ENCODE measurements at places on chromosomes 4 and X.

- no peak for DNase-seq
These were observed 79.4 kb downstream of the RLIM start for GRCh38 chrX:74535086-74535407.

DNA sequence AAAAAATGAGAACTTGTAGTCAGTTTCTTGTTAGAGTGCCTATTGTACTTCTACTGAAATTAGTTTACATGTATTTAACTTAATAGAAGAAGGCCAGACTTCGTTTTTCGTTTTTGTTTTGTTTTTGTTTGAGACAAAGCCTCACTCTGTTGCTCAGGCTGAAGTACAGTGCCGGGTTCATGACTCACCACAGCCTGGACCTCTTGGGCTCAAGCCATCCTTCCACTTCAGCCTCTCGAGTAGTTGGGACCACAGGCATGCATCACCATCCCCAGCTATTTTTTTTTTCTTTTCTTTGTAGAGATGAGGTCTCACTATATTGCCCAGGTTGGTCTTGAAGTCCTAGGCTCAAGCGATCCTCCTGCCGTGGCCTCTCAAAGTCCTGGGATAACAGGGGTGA is 793.9 kb downstream of the ADGRL3 start:
- no peak for DNase-seq

GRCh38 chrX:115911967-115912366 is 258.6 kb upstream of the AGTR2 start:
- no peak for DNase-seq

DNA sequence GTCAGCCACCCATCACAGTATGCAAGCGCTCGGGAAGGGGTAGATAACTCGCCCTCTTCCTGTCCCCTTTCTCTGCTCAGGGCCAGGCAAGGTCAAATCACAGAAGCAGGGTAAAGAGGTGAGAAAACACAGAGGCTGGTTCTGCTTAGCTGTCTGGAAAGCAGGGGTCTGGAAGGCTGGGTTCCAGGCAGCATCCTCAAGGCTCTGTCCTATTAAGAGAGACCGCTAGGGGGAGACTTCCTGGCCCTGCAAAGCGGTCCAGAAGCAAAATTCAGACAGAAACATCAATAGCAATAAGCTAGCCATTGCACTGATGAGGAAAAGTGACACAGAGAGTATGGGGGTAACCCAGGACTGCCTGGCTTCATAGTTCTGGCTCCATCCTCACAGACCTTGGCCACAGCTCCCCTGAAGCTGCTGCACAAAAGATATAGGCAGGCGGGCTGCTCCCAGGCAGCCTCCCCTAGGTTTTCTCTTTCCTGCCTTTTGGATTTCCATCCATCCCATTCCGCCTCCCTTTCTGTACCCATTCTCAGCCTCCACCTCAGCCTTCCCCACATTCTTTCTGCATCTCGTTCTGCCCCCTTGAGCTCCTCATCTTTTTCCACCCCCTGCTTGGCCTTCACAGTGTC is 308.5 kb downstream of the EVC2 start:
- no peak for DNase-seq

DNA sequence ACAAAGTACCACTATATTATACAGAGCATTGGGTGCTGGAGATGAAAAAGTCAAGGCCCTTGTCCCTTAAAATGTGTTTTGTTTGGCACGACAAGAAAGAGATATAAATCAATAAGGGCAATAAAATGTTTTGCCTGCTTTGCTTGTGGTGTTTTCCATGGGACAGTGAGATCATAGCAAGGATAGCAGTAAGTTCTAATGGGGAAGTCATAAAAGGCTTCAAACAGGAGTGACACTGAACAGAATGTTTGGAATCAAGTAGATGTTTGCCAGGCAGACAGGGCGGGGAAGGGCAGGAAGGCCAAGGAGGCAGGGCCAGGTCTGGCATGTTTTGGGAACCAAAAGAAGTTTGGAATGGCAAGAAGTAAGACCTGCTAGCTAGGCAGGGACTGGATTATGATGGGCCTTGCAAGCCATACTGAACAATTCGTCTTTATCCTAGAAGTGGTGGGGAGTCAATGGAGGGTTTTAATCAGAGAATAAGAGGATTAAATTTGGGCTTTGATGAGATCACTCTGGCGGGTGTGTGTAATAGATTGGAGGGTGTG is 16.4 kb downstream of the FGF2 start:
- DNase-seq: no peak

GRCh38 chr4:83283181-83283580 is 1.4 kb downstream of the COQ2 start:
- no peak for DNase-seq

DNA sequence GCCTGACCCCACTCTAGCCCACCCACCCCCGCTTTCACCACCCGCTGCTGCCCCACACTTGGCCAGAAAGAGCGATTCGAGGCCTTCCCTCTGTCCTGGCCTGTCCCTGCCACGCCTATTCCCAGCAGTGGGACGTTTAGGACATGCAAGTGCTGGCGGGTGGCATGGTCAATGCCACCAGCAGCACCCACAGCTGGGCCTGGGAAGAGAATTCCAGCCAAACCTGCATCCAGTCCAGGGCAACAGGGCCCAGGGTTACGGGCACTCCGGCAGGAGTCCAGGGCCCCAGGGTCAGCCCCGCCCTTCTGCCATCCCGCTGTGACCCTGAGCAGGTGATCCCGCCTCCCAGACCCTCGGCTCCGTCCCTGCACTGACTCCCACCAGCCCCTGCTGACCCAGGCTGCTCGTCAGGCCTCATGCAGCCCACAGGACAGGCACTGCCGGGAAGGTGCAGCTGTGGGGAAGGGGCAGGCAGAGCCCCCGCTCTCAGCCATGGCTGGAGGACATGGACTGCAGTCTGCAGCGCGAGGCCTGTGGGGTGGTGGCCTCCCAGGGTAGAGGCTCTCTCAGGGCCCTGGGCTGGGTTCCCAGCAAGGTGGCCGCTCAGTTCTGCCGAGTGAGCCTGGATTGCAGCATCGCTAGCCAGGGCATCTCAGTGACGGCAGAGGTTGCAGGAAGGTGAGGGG is 6.8 kb upstream of the HTRA3 start:
- DNase-seq: no peak

- DNase-seq: no peak
These were observed 325.9 kb upstream of the PABPC5 start for GRCh38 chrX:91108761-91109160.

GRCh38 chr4:101328063-101328602 is 19.2 kb downstream of the PPP3CA start:
- no peak for DNase-seq

DNA sequence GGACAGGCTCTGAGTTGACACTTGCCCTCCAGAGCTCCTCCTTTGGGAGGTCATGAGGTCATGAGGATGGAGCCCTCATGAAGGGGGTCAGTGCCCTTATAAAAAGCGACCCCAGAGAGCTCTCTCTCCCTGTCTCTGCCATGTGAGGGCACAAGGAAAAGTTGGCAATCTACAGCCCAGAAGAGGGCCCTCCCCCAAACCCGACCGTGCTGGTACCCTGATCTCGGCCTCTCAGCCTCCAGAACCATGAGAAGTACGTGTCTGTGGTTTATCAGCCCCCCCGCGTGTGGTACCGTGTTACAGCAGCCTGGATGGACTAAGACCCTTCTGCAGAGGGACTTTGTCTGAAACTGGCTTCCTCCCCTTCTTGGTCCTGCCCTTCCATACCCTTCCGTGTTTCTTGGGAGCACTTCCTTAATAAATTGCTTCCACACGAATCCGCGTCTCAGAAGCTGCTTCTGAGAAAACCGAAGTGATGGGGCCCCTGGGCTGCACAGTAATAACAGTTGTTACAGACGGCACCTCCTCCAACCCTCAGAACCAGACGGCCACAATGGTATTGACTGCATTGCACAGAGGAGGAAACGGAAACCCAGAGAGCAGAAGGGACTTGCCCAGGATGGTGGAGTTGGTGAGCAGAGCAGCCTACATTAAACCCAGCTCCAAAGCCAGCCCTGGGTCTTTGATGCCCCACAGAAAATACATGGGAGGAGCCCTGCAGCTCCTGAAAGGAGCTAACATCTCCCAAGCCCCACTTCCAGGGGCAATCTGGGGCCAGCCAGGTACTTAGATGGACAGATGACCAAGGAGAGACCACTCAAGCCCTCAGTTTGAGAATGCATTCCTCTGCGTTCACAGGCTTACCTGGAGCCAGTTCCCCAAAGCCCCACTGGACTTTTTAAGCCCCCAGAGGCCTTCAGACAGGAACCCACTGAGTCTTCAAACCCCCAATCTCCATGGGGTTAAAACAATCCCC is 242.7 kb downstream of the BCOR start:
- DNase-seq: peak; percentile 77

- no peak for DNase-seq
These were observed 25.3 kb downstream of the GPC4 start for GRCh38 chrX:133389975-133390374.

GRCh38 chr4:183100827-183101226 is 1.8 kb downstream of the WWC2 start:
- DNase-seq: no peak

DNA sequence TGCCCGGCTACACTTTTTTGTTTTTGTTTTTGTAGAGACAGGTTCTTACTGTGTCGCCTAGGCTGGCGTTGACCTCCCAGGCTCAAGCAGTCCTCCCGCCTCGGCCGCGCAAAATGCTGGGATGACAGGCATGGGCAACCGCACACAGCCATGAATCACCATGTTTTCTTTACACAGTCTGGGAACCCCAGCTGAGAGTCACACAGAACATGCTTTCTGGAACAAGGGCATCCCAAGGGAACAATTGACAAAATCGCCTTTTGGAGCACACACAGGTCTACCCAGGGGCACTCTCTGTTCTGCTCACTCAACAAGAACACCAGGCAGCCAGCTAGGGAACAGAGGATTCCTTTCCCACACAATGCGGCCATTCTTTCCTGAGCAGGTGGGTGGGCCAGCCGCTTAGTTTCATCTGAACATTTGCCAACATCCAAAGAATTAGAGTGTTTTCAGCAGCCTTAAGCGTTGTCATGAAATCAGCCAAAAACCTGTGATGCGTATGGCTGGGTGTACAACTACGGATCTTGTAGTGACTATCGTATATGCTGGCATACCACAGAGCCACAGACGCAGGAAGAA is 15.7 kb downstream of the PRKX start:
- DNase-seq: no peak

DNA sequence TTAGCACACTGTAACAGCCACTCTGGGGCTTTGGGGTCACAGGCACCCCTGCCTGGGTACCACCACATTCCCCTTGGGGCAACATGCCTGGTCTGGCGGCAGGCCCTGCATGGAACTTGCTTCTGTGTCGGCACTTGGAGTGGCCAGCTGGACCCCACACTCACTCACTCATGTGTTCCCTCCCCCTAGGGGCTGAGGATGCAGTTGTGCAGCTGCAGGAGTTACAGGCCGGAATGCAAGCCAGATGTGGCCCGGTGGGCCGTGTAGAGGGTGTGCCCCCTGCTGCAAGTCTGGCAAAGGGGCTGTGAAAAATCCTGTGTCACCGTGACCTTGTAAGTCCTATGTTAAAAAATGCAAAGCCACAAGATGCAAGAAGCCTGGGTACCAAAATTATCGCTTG is 34.2 kb downstream of the ATXN3L start:
- DNase-seq: no peak

- DNase-seq: no peak
These were observed 17.8 kb upstream of the ARSJ start for GRCh38 chr4:113997206-113997605.

GRCh38 chrX:100368167-100368566 is 41.9 kb downstream of the PCDH19 start:
- DNase-seq: no peak

DNA sequence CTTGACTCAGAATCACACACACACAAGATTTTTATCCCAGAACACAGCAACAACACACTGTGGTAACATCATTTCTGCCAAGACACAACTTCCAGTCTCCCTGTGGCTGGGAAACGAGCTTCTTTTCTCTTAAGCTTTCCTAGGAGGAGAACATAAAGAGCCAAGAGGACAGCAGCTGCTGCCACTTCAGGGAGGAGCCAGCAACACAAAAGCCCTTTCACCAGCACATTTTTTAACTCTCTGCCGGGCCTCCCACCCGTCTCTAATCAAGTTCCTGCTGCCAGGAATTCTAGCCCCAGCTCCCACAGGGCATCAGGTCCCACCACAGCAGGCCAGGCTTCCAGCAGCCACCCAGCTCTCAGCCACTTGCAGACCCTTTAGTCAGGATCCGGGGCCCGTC is 22.4 kb downstream of the FAT1 start:
- no peak for DNase-seq

GRCh38 chr4:150259861-150260567 is 181.8 kb downstream of the DCLK2 start:
- no peak for DNase-seq

DNA sequence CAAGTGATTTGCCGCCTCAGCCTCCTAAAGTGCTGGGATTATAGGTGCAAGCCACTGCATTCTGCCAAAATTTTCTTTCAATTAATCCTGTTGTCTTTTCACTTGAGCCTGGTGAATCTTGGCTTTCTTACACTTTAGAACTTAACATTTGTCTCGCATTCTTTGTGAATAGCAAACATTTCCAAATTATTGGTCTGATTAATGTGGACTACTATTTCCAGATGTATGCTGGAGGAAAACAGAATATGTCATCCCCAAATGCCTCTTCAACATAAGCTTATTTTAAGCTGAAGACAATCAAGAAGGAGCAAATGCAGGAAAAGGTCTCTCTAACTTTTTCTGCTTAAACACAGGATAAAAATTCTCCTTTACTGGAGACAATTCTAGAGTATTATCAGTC is 233.4 kb downstream of the PPP4R3C start:
- no peak for DNase-seq

DNA sequence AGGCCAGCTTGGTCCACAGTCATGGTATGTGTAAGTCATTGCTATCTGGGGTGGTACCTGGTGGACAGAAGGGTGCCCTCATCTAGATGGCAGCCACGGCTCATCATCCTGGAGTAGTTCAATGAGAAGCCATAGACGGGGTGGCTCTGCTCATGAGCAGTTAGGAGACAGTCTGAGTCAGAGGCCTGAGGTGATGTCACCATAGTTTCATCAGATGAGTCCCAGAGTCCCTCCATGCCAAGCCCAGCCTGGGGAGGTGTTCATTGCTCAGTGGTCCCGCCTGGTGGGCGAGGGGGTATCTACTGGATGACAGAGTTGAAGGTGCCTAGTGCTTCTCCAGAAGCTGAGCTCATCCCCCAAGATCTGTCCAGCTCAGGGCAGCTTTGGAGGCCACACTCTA is 49.8 kb downstream of the DLG3 start:
- DNase-seq: no peak

DNA sequence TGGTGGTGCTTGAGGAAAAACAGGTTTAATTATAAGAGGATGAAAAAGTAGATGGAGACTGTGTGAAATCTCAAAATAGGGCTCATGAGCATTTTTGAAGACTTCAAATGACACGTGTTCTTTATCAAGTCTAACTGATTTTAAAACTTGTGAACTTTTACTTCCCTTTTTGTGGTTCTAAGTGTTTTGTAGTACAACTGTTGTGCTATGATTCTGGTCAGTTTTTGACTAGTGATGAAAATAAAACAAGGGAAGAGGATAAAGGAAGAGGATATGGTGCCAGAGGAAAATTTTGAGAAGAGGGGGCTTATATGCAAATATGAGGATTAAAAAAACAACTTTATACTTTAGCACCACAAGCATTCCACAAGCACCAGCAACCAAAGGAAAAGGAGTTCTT is 644.0 kb downstream of the RPA4 start:
- DNase-seq: no peak

GRCh38 chr4:157804986-157805385 is 367.8 kb downstream of the GASK1B start:
- no peak for DNase-seq

GRCh38 chr4:89284828-89285227 is 22.8 kb downstream of the GPRIN3 start:
- DNase-seq: no peak

GRCh38 chr4:18012807-18013462 is 8.6 kb downstream of the LCORL start:
- no peak for DNase-seq

- no peak for DNase-seq
These were observed 63.8 kb downstream of the ARFIP1 start for GRCh38 chr4:152843481-152844090.

GRCh38 chr4:182736207-182736606 is 181.0 kb downstream of the DCTD start:
- no peak for DNase-seq

All from effector CD4-positive, alpha-beta T cell (primary cell).